ENCODE measurements at places on chromosomes 12 and 14.
A peak's percentile ranks its signal among the peaks of the same experiment; 100 is the strongest.

DNA sequence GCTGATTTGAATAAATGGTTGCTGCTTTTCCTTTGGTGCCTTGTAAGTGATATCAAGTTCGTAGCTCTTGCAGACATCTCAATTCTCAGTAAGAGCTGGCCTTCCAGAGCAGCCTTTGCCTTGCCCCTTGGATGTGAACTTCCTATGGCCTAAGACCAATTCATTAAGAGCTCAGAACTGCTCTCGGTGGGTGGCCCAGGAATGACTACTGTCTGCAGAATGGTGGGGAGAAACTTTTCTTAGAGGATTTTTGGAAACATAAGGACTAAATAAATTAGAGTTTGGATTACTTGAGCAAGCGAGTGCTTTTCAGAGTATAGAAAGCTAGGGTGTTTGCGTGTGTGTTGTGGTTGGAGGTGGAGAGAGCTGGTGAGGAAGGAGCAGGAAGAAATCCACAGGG is 306.4 kb upstream of the TBX3 start:
- no peak for DNase-seq

GRCh38 chr12:6840761-6841515 is at the start of gene GNB3:
Gene GNB3 (plus strand): TSS chr12:6840925. CDS start chr12:6841288, 363 bp downstream.
- no peak for DNase-seq

DNA sequence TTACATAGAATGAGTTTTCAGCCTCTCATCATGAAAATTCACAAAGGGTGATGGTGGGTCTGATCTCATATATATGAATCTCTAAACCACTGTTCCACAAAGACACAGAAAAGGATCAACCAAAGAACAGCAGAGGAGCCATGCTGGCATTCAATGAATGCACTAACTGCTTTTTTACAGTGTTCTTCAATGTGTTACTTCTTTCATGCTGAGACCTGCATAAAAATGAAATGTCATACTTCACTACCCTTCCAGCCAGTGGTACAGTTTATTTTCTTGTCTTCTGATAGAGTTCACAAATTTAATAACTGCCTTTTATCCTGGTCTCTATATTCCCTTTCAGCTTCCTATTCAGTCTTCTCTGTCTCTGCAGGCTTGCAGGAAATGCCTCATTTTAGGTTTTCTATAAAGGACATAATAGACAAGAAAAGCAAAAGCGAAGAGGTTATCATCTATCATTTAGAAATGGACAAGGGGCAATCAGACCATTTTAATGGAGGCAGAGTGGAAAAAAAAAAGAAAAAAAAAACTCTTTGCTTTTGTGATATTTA is 836.7 kb upstream of the FOXG1 start:
- no peak for DNase-seq

DNA sequence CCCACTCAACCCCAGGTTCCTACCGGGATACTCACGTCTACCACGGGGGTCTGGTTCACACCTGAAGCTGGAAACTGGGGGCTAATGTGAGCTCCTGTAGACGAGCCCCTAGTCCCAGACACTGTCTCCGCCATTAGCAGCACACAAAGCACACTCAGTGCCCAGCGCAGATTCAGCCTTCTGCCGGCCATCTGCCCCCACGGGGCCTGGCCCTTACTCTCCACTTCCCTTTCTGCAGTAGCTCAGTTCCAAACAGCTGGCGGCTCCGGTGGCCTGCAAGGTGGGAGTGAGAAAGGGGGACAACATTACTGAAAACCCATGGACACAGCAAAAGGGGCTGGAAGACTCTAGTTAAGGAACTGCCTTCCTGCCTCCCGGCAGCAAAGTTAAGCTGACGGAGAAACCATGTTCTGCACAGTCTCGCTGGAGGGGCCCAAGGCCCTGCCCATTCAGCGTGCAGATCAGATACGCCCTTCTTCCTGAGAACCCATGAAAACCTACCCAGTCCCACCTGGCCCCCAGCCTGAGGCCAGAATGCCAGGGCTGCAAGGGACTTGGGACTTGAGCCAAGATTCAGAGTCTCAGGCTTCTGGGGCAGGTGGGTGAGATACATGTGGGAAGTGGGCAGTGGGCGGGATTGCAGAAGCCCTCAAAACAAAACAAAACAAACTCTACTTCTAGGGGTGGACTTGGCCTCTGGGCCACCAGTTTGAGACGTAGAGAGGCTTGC is 2.1 kb downstream of the SLC8B1 start:
- no peak for DNase-seq

- DNase-seq, result no peak
Observed at GRCh38 chr12:111436266-111436665, 30.5 kb downstream of the SH2B3 start.

DNA sequence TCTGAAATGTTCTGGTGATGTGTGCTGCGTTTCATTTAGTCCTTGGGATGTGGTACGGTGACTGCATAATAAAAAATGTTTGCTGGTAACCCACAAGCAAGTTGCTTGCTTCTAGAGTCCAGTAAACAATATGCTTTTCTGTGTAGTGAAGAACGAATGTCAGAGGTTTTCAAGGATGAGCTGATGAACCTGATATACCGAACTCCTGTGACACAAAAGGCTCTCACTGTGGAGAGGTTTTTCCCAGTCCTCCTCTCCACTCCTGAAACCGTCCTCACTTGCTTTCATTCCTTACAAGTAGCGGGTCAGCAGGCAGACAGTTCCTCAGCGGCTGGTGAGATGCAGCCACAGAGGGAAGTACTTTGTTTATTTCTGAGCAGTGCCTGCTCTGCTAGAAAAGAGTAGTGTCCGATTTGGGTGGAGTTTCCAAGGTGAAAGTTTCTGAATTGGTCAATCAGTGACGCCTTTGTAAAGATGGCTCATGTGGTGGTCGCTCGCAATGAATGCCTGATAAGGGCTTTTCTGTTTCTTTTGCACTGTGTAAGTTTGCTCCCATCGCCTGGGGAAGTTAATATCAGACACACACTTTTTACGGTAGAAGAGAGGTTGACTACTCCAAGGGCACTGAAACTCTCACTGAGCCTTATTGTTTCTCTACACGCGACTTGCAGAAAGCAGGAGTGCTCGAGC is 3.0 kb downstream of the ETV6 start:
- DNase-seq, result peak; percentile 55

DNA sequence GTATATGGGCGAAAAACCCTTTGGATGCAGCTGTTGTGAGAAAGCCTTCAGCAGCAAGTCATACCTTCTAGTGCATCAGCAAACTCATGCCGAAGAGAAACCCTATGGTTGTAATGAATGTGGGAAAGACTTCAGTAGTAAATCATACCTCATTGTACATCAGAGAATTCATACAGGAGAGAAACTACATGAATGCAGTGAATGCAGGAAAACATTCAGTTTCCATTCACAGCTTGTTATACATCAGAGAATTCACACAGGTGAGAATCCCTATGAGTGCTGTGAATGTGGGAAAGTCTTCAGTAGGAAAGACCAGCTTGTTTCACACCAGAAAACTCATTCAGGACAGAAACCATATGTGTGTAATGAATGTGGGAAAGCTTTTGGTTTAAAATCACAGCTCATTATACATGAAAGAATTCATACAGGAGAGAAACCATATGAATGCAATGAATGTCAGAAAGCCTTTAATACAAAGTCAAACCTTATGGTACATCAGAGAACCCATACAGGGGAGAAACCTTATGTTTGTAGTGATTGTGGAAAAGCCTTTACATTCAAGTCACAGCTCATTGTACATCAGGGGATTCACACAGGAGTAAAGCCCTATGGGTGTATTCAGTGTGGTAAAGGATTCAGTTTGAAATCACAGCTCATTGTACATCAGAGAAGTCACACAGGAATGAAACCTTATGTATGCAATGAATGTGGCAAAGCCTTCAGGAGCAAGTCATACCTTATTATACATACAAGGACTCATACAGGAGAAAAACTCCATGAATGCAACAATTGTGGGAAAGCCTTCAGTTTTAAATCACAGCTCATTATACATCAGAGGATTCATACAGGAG is 21.4 kb downstream of the ZNF268 start:
- DNase-seq, result no peak

GRCh38 chr12:50732591-50732990 is 31.3 kb upstream of the ATF1 start:
- no peak for DNase-seq

DNA sequence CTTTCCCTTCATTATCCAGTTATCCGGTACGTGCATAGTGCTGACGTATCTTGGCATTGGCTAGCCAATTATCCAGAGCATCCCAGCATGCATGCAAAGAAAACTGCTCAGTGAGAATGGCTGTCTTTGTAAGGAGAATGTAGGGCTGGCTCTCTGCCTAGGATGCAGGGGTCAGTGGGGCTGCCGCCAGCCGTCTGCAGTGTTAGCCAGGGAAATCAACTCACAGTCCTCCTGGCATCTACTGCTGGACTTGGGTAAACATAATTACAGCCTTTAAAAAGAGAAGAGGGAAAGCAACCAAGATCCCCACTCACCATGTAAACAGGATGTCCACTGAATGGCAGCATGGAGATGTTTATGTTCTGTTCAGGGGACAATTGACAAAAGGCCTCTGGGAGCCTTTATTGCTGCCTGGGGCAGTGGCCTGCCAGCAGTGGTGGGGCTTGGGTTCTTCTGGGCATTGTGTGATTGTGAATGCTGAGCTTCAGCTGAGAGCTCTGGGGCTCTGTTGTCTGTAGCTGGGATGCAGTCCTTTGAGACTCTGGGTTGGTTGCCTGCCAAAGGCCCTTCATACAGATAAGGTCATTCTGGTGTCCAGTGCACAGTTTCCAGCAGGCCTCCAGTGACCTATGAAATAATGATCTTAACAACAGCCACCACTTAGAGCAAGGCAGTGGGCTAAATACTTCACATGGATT is 121.8 kb downstream of the TBC1D30 start:
- no peak for DNase-seq

DNA sequence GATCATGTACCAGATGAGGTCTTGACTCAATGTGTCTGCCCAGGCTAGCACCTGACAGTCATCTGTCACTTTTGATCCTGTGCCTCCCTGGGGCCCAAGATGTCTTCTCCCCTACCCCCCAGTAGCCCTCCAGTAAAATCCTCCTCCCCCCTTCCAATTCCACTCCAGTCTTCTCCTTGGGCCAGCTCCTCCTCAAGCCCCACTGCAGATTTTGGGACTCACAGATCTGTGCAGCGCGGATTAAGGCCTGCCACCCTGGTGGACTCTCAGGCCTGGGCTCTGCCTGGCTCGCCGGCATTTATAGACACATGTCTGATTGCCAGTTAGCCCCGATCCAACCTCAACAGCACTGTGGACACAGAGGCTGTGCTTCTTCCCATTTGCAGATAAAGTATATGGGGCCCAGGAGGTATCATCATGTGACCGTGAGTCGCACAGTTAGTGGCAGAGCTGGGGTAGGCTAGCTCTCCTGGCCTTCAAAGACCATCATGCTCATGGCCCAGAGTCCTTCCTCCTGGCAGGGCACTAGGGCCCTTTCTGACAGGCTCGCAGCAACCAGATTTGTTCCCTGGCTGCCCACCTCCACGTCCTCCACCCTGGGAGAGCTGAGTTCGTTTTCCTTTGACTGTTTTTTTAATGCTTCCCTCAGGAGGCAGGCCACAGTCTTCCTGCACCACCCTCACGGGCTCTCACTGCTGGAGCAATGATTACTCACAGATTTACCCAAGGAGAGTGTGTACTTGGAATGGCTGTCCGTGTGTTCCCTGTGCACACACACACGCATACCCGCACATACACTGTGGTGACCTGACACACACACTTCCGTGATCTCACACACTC is 98.3 kb upstream of the DIO3 start:
- no peak for DNase-seq

DNA sequence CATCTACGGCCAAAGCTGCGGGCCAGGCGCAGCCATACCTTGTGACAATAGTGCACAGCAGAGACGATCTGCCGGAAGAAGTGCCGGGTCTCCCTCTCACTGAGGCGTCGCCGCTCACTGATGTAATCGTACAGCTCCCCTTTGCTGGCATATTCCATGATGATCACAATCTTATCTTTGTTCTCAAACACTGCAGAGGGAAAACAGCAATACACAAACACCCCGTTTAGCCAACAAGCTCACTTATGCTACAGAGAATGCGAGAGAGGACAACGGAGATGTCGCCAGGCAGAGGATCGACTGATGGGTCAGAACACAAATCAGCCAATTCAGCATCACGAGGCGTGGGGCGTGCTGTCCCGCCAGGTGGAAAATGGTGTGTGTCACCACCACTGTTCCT is 52.1 kb downstream of the NUAK1 start:
- no peak for DNase-seq

DNA sequence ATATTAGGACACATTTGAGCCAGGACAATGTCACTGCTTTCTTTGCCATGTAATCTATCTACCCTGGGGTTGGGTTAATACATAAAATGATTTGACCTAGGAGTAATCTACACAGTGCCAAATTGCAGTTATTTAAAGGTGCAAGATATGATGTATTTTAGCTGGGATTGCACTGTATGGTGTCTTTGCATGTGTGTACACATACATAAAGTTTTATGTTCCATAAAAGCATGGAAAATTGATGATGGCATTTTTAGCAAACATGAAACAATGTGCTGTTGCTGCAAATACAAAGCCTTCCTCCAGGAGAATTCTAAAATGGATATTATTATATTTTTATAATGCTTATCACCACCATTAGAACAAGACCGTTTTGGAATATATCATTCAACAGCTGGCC is 24.0 kb upstream of the PLBD1 start:
- DNase-seq, result no peak

GRCh38 chr14:76638841-76639240 is 122.4 kb upstream of the VASH1 start:
- DNase-seq, result no peak

DNA sequence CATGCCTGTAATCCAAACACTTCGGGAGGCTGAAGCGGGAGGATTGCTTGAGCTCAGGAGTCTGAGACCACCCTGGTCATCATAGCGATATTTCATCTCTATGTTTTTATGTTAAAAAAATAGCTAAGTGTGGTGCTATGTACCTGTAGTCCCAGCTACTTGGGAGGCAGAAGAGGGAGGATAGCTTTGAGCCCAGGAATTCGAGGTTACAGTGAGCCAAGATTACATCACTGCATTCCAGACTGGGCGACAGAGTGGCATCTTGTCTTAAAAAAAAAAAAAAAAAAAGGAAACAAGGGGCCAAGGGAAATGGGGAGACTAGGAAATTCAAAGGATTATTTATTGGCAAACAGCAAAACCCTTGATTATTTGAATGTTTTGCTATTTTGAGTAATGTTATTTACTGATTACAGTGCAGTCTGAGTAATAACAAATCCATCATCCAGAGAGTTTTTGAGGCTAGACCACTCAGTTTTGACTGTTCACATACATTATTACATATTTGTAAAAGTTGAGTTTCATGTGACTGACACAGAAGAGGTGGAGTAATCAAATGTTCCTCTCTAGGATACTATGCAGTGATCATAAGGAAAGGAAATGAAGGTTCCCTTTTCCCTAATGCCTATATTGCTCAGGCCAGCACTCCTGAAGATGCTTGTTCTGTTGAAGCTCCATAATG is 40.8 kb downstream of the PRKCH start:
- DNase-seq, result no peak

Measured in GM13976 (cell line).